ENCODE measurements at places on chromosomes 4 and X. TPM values are rescaled to one million over a fixed set of nuclear protein-coding genes. Genes with fewer than 3 reads are reported as not detected.

Gene RTL5
- polyA plus RNA-seq, result 0.17 TPM

Gene TDO2
- not detected for polyA plus RNA-seq

Gene GCNA
- polyA plus RNA-seq, result 1.0 TPM

Gene TMSB15B
- 6.1 TPM for polyA plus RNA-seq

Gene OPRPN
- not detected for polyA plus RNA-seq

Gene CXorf49
- polyA plus RNA-seq, result not detected

Gene USP51
- 0.39 TPM for polyA plus RNA-seq

Gene SGMS2
- polyA plus RNA-seq, result 41.1 TPM

Gene PNMA6A
- polyA plus RNA-seq, result 0.41 TPM

Gene GRK4
- 4.3 TPM for polyA plus RNA-seq

Gene HTN1
- polyA plus RNA-seq, result not detected

Gene HTR2C
- not detected for polyA plus RNA-seq

Gene DUX4
- polyA plus RNA-seq, result not detected

Gene NAP1L3
- polyA plus RNA-seq, result 0.61 TPM

Gene KDR
- polyA plus RNA-seq, result not detected

Gene SSX2B
- not detected for polyA plus RNA-seq

Gene PASD1
- not detected for polyA plus RNA-seq

Gene BEND2
- polyA plus RNA-seq, result not detected

Gene BEX1
- polyA plus RNA-seq, result 2.5 TPM

Gene EGF
- polyA plus RNA-seq, result 1.3 TPM

Gene DIPK2B
- not detected for polyA plus RNA-seq

Gene GLRB
- 1.0 TPM for polyA plus RNA-seq

Gene PRRG3
- polyA plus RNA-seq, result not detected

Gene SMIM10L2A
- 1.3 TPM for polyA plus RNA-seq

Gene USP26
- not detected for polyA plus RNA-seq

Gene PGRMC1
- 74.3 TPM for polyA plus RNA-seq

Gene TBC1D14
- polyA plus RNA-seq, result 52.0 TPM

Gene H2BW2
- polyA plus RNA-seq, result not detected

Gene SATL1
- polyA plus RNA-seq, result 0.18 TPM

Gene FREM3
- polyA plus RNA-seq, result not detected
